GM23248 (cell line): ENCODE measurements at places on chromosomes 4 and X.

DNA sequence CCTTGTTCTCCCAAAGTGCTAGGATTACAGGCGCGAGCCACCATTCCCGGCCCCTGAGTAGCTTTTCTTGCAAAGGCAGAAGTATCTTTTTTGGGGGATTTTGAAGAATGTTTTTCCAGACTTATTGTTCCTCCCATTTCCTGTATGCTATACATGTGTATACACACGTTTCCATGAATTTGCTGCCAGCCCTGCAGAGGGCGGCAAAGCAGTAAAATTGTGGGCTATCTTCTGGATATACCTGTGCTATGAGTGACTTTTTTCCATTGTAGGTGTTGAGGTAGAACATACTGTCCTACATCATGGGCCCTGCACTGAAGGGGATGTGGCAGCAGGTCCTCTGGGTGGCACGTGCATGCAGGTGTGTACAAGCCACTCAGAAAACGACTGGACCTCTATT lies 16.9 kb upstream of the MED28 start:
- DNase-seq = peak; percentile 23

DNA sequence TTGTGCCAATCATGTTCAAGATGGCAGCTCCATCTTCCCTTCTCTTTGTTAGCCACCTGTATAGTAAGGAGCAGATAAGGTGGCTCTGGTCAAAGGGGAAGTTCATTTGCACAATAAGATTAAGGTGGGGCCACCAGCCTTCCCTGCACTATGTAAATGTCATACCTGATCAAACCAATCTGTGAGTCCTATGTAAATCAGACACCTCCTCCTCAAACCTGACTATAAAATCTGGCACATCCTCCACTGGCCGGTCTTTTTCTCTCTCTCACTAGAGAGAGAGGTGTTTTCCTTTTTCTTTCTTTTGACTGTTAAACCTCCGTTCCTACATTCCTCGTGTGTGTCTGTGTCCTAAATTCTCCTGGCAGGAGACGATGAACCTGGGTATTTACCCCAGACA lies 572.5 kb upstream of the AADAT start:
- DNase-seq = no peak

DNA sequence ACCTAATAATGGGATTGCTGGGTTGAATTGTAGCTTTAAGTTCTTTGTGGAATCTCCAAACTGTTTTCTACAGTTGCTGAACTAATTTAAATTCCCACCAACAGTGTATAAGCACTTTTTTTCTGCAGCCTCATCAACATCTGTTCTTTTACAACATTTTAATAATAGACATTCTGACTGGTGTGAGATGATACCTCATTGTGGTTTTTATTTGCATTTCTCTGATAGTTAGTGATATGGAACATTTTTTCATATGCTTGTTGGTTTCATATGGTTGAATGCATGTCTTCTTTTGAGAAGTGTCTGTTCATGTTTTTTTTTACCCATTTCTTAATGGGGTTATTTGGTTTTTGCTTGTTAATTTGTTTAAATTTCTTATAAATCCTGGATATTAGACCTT lies 1718.9 kb downstream of the C4orf33 start:
- no peak for DNase-seq

GRCh38 chr4:52143815-52144214 lies 92.7 kb downstream of the SPATA18 start:
- no peak for DNase-seq

DNA sequence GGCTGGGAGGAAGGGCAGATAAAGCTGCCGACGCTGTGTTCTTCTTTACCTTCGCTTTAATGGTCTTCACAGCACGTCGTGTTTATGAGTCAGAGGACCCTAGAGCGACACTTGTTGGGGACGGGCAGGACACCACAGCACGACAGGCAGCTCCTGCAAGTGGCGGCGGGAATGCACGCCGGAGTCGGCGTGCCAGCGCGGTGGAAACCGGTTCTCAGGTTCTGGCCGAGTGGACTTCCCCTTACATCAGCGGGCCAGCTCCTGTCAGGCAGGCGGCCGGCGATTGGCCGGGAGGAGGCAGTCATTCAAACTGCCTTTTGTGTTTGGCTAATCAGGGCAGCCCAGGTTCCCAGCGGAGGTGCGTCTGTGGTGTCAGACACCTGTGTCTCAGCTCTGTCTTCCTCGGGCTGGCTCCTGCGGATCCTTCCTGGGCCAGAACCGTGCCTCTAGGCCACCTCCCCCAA lies 150.9 kb downstream of the SHROOM3 start:
- DNase-seq = peak; percentile 53

- DNase-seq = peak; percentile 88
Observed at GRCh38 chr4:53962516-53963225, 101.7 kb downstream of the CHIC2 start.
